ENCODE measurements at places on chromosomes 1 and 21.

- DNase-seq = no peak
Observed at GRCh38 chr1:197857477-197857876, 45.0 kb upstream of the C1orf53 start.

DNA sequence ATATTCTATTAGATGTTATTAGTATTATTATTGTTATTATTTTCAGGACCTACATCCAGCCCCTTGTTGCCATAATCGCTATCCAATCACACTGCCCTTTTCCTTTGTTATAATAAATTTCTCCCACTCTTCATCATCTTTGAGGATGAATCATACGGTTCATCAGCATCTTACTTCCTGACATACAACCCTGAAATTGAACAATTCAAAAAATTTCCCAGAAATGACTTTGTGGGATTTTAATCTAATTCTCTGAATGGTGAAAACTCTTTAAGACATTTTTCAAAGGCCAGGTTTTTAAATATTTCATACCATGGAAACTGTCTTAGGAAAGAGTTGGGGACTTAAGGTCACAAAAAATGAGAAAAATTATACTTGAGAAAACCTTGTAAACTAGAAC lies 353.5 kb downstream of the ST6GALNAC3 start:
- DNase-seq = peak; percentile 16

DNA sequence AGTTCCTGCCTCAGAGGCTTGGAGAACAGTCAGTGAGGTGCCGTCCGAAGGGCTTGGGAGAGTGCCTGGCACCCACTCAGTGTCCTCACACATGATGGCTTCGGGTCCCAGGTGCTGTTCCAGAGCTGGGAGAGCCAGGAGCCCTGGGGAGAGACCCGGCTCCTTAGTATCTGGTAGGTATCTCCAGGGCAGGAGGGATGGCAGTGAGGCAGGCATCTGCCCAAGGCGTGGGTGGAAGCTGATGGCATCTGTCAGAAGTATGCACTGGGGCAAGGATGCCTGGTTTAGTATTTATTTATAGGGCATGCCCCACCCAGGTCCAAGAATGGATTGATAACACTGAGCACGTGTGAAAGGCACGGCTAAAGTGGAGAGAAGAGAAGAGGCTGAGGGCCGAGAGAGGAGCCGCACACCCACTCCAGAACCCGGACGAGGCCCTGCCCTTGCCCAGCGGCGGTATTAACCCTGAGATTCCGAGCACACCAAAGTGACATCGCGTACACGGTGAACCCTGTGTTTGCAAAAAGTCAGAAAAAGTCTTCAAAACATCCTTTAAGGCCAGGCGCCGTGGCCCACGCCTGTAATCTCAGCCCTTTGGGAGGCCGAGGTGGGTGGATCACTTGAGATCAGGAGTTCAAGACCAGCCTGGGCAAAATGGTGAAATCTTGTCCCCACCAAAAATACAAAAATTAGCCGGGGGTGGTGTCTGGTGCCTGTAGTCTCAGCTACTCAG lies 2.4 kb downstream of the TP73 start:
- DNase-seq = no peak

DNA sequence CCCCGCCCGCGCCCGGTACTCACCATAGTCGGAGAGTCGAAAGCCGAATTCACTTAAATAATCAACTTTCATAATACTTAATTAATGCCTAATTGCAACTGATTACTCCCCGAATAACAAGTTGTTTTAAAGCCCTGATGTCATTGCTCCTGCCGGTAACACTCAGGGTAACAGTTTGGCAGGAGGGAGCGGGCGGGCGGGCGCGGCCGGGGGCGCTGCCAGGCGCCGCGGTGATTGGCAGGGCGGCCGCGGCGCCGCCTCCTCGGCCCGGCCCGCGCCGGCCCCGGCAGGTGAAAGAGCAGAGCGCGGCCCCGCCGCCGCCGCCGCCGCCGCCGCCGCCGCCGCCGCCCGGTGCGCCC lies 102.2 kb downstream of the CASZ1 start:
- peak; percentile 20 for DNase-seq

DNA sequence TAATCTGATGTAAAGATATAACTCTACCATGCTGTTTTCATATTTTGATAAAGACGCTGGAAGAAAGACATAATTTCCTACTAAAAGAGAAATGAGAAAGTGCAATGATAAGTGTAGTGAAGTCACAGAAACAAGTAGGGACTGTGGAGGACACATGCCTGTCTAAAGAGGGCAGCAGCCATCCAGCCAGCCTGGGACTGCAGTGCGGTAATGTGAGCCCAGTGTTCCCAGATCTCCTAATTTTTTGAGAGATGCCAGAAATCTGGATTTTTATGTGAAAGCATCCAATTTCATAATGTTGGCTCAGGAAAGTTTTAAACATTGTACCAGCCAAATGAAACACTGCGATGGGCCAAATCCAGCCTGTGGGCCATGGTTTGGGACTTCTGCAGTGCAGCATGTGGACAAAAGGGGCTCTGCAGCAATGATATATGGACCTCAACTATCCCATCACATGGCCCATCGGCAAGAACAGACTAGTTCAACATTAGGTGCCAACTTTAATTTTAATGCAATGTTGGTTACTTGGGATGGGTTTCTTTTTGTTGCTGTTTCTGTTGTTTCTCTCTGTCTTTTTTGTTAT lies 329.5 kb downstream of the LTN1 start:
- no peak for DNase-seq

GRCh38 chr1:32743380-32744070 lies 41.0 kb upstream of the SYNC start:
- no peak for DNase-seq

GRCh38 chr1:212959266-212960220 lies 9.2 kb downstream of the VASH2 start:
- DNase-seq = no peak

DNA sequence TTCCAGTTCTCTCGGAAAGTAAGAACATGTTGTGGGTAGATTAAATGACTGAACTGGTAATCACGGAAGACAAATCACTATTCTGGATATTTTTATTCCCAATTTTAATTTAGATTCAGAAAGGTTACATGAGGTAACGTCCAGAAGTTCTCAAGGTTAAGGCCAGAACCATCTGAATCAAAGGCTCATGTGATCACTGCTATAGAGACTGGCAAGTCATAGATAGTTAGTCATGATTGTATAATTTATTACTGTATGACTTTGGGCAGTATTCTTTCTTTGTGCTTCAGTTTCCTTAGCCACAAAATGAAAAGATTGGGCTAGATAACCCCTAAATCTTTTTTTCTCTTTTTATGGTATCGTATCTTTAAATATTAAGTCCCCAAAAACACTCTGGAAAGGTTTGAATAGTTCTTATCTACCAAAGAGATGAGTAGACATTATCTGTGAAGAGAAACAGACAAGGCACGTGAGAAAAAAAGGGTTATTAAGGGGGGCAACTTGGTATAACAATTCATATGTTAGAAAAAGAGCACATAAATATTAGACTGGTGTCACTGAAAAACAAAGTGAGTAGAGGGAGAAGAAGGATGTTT lies 241.0 kb downstream of the PTPRC start:
- DNase-seq = no peak

DNA sequence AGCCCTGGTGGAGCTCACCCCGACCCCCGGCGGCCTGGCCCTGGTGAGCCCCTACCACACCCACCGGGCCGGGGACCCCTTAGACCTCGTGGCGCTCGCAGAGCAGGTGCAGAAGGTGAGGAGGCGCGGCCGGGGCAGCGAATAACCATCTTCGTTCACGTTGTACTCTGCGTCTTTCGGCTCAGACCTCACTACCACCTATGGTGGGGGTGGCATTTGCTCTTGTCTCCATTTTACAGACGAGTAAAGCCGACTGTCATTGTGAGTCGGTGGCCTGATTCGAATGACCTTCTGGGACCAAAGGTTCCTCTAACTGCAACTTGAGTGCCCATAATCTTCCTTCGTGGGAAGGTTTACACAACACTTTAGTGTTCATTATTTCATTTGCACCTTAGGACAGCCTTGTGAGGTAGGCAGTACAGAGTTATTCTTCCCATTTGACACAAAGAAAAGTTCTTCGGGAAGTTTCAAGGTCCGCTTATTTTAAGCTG lies 506 bp downstream of the C1orf50 start:
- peak; percentile 18 for DNase-seq

DNA sequence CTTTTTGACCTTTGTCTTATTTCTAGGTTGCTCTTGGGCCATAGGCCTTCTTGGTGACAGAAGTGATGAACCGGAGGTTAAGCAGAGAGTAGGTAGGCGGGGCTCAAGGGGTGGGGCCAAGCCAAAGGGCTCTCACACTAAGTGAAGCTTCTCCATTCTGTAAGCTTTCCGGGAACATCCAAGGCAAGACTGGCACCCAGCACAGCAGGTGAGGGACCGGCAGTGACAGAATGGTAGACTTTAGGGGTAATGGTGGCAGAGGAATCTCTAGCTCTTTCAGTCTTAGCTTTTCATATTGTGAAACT lies at the start of gene TNFAIP8L2:
Gene TNFAIP8L2 (plus strand): TSS at position 135 of the 305 bp plus-strand sequence. CDS start 2,049 bp downstream, outside the sequence.
- no peak for DNase-seq

GRCh38 chr21:31576428-31576827 lies 83.1 kb upstream of the SOD1 start:
- DNase-seq = peak; percentile 48

- DNase-seq = no peak
Observed at GRCh38 chr21:20661246-20661645, 337.0 kb upstream of the NCAM2 start.

DNA sequence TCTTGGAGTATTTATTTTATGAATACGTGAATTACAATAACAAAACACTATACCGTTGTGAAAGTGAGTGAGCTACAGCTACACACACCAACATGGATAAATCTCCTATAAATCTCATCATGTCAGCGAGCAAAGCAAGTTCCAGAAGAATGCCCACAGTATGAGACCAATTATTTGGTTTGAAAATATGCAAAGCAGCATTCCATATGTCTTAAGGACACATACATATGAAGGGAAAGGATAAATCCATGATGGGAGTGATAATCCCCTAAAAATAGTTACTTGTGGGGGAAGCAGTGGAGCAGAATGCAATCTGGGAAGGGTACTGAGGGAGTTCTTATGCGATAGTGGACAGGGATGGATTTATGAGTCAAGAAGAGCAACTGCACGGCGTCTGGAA lies 261.3 kb downstream of the DISC1 start:
- no peak for DNase-seq

- no peak for DNase-seq
Observed at GRCh38 chr1:10968411-10968826, 44.0 kb upstream of the TARDBP start.

- no peak for DNase-seq
Observed at GRCh38 chr1:164856381-164856780, 297.4 kb downstream of the PBX1 start.

GRCh38 chr1:94056996-94057395 lies 64.0 kb downstream of the ABCA4 start:
- no peak for DNase-seq

GRCh38 chr1:242456726-242457269 lies 67.7 kb downstream of the PLD5 start:
- DNase-seq = no peak

DNA sequence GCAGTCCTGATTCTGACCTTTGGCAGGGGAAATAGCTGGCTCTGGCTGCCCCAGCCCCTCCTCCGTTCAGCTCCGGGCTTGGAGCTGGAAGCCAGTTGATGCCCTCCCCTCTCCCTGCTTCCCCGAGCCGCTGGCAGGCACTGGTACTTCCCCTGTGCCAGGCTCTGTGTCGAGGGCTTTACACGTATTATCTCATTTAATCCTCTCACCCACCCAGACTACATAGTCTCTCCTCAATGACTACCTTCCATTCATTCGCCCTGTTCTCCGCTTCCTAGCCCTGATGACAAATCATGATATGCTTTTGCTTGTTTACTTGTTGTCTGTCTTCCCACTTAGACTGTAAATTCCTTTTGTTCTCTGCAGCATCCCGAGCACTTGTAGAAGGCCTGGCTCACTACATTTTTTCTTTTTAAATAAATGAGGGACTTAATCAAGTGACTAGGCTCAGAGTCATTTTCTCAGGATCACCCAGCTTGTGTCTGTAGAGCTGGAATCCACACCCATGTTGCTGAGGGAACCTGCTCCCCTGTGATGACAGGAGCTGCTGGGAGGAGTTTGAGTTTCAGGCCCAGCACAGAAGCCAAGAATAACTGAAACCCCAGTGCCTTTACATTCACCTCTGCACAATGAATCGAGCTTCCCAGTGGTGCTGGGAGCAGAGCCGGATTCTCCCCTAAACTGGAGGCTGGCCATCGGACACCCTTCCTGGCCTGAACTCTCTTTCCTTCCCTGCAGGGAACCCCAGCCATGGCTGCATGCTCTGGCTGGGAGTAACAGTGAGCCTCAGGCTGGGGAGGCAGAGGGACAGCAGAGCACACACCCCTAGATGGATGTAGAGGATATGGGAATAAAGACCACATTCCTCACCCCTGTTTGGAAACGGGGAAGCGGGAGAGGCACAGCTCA lies 58.3 kb downstream of the UBIAD1 start:
- DNase-seq = no peak

DNA sequence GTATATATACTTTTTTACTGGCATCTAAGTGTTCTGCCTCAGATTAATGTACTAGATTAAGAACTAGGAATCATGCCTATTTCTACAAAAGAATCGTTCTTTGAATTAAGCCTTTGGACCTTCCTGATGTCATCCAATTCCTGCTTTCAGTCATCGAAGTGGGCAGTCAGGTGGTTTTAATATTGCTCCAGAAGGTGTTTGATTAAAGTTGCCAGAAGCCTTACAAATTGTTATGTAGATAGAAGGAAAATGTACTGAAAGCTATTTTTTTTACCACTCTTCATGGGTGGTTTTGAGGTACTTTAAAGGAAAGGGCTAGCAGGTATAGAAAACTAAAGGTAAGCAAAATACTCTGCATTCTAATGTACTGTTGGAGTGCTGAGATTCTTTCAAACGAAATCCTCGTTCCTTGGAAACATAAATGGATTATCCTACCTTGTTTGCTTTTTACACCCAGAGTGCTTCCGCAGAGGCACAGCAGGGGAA lies 716 bp downstream of the CTBS start:
- DNase-seq = peak; percentile 20

DNA sequence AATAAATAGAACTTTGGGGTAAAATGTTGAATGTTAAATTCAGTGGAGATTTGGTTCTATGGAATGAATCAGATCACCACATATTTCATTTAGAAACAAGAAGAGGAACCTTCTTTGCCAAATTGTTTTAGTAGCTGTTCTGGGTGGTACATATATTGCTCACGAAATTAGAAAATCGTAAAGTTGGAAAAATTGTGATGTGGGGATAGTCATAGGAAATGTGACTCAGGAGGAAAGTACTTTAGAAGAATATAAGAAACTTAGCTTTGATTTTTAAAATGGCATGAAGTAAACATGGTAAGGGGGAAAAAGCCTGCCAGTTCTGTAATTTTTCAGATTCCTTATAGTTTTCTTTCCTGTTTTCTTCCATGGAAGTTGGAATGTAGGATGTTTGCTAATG lies 27.4 kb downstream of the RRP15 start:
- no peak for DNase-seq

DNA sequence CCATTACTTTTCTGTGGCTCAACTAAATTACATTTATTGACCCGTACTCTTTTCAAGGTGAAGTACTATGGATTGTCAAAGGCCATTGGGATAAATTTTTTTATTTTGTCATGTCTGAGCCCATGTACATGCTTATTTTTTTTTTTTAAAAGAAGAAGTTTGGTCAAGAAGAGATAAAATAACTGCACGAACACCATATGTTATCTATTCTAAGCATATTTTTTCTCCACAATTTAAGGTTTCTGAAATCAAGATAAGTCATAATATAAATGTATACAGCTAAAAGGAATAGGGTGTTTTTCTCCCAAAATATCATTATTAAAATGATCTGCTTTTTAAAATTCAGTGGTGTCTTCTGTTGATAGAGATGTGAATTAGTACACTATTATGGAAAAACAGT lies 35.0 kb upstream of the SH2D1B start:
- DNase-seq = no peak

Data from cardiac fibroblast (primary cell).